Uterus (tissue), 4 donors: ENCODE measurements at places on chromosomes 5 and 9. TPM values are rescaled to one million over a fixed set of nuclear protein-coding genes. Genes with fewer than 3 reads are reported as not detected.

The OTULINL gene
- total RNA-seq: 16.1 TPM

The RNF208 gene
- not detected for total RNA-seq

The CCDC107 gene
- 10.9 TPM for total RNA-seq

The NIM1K gene
- total RNA-seq: 0.79 TPM

The ARSB gene
- total RNA-seq: 22.7 TPM

The IGFBPL1 gene
- not detected for total RNA-seq

The TMEFF1 gene
- not detected for total RNA-seq

The FOXD4L4 gene
- total RNA-seq: not detected

The GBA2 gene
- 104 TPM for total RNA-seq

The PHF24 gene
- 1.5 TPM for total RNA-seq

The CDH6 gene
- 23.4 TPM for total RNA-seq

The SNCAIP gene
- 15.3 TPM for total RNA-seq

The ST8SIA4 gene
- 15.5 TPM for total RNA-seq

The RASGEF1C gene
- not detected for total RNA-seq

The ARHGEF39 gene
- not detected for total RNA-seq

The RARS1 gene
- 118 TPM for total RNA-seq

The SEMA5A gene
- 10.0 TPM for total RNA-seq

The PCDHB2 gene
- 4.9 TPM for total RNA-seq

The KIAA0825 gene
- 5.9 TPM for total RNA-seq

The TIMD4 gene
- not detected for total RNA-seq

The FUT7 gene
- total RNA-seq: not detected
